ENCODE measurements at places on chromosomes 4 and X.

DNA sequence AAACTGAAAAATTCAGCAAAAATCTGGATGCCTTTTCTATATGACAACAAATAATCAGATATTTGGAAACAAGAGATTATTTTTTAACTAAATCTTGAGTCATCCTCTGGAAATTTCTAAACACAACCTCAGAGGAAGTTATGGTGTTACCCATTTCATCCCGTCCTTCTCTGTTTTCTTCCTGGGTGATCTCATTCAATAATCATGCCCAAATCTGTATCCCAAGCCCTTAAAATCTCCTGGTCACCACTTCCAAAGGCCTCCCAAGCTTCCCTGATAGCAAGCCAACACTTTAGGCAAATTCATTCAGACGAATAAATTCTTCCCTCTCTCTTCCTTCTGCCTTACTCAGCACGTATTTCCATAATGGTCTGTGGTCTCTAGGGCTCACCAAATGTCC lies 9.7 kb upstream of the SORCS2 start:
- no peak for DNase-seq

DNA sequence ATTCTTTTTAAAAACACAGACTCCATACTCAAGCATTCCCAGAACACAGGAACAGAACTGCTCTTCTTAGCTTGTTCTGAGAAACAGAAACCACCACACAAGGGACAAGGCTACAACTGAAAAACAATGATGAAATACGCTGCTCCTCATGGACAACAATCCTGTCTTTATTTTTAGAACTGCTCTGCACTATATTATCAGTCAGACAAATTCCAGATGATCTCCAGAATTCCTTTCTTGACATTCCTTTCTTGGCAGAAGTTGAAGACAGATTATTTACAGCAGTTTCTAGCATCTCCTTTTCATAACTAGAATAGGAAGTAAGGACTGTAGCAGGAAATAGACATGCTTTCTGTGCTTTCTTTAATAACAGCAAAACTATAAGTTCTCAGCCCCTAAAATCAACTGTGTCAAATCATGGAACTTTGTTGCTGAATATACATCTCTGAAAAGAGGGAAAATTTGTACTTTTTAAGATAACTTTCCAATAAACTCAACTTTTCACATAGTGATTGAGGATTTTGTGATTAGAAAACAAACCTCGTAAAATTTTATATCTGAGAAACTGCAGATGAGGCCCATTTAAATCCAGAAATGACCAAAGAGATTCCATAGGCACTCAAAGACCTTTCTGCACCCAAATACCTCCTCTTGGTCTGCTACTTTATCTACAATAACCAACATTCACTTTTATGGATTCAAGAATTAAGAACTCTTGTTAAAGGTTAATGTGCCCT lies 35.9 kb downstream of the ANTXR2 start:
- DNase-seq, result no peak

DNA sequence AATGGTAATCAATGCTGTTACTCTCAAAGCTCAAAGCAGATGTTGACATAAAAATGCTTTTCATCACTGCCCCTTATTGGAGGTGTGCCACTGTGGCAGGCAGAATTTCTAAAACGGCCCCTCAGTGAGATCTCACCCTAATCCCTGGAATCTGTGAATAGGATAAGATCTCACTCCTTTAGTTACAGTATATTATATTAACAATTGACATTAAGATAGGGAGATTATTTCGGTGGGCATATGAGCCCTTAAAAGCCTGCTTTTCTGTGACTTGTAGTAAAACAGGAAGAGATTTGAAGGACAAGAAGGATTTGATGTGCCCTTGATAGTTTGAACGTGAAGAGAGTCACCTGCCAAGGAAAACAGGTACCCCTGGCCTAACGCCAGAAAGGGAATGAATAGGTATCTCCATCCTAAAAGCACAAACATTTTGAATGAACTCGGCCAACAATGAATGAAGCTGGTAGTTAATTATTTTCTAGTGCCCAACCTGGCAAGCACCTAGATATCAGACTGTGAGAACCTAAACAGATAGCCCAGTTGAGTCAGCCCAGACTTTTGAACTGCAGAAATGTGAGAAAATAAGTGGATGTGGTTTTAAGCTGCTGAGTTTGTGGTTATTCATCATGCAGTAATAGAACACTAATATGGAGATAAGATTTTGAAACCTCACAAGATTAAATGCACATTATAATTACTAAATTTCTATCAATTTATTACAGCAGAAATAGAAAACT lies 881.6 kb downstream of the PCDH18 start:
- DNase-seq, result peak; percentile 8

GRCh38 chr4:142416121-142416520 lies 430.0 kb downstream of the INPP4B start:
- no peak for DNase-seq

- DNase-seq, result no peak
These were observed 643.8 kb upstream of the FTHL17 start for GRCh38 chrX:31715675-31716074.

- DNase-seq, result no peak
These were observed 118.6 kb downstream of the CCSER1 start for GRCh38 chr4:90245837-90246236.

GRCh38 chr4:10504570-10505179 lies 47.4 kb upstream of the ZNF518B start:
- DNase-seq, result no peak

DNA sequence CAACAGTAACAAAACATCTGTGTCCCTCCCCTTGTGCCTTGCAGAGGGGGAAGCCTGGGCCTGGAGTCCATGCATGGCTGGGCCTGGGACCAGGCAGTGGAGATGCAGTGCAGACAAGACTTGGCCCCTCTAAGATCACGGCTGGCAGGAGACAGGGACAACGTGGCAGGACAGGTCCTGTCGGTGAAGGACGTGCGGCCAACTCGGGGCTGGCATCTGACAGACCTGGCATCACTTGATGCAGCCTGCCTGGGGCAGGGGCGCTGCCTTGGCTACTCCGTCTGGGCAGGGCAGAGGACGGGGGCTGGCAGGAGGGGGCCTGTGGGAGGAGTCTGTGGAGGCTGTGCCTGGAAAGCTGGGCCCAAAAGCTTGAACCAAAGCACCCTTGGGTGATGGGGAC lies 112.1 kb downstream of the CPZ start:
- no peak for DNase-seq

GRCh38 chr4:156933633-156934258 lies 37.9 kb downstream of the PDGFC start:
- DNase-seq, result no peak

GRCh38 chrX:22389556-22390179 lies 117.0 kb downstream of the CBLL2 start:
- DNase-seq, result no peak

DNA sequence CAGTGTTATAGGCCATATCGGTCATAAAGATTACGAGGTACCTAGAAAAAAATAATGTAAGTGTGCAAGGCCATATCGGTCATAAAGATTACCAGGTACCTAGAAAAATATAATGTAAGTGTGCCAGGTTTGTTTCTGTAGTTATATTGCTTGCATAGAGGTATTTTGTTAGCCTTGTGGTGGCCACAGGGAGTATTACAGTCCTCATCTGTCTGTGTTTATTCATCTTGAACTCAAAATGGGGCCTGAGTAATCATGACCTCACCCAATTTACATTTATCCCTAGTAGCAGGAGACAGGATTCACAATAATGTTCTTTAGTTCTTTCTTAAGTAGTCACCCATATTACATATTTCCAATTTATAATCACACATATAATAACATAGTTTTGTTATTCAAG lies 459.7 kb downstream of the MID1IP1 start:
- DNase-seq, result no peak

GRCh38 chr4:82284475-82284857 lies 89.3 kb downstream of the HNRNPD start:
- DNase-seq, result no peak

Data from NCI-H510A treated with DMSO at 0.1 percent for 48 hours (cell line).